Stimulated activated CD4-positive, alpha-beta T cell treated with anti-CD3 and anti-CD28 coated beads, Interleukin-1b, Interleukin-23, amount 100 ng/mL, for 1 hour (primary cell): ENCODE measurements at places on chromosomes 12 and 14.

DNA sequence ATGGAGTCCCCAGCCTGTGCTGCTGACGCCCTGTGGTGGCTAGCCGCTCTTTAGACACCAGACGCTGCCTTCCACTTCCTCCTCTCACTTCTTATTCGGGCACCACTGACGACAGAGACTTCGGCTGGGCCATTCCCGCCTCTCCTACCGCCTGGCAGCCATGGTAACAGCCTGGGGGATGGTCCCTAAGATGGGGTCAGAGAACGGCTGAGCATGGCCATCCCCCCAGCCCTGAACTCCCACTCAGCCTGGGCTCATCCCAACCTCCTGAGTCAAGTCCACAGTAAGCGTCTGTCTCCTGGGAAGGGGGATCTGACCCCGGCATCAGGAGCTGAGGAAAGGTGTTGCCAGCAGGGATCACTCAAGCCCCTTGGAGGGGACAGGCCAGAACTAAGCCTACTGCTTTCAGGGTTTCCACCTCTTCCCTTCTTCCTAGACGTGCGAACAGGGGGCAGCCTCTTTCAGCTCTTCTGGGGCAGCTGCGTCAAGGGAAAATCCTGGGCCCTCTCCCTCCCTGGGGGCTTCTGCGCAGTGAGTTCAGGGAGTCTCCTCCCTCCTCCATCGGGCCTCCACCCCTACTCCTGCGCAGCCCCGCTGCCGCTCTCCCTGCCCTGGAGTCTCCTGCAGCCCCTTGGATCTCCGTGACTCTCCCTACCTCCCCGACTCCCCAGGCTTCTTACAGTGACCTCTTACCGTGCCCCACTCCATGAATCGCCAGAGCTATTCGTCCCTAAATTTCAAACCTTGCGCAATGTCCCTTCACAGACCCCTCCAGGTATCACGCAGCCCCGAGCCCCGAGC is 643 bp upstream of the TAMALIN start:
- DNase-seq, result no peak

- no peak for DNase-seq
Observed at GRCh38 chr12:122544537-122544936, 17.5 kb downstream of the KNTC1 start.

- no peak for DNase-seq
Observed at GRCh38 chr14:34711169-34711568, 3.2 kb downstream of the CFL2 start.

GRCh38 chr14:62099091-62099490 is 336.9 kb downstream of the SNAPC1 start:
- no peak for DNase-seq

DNA sequence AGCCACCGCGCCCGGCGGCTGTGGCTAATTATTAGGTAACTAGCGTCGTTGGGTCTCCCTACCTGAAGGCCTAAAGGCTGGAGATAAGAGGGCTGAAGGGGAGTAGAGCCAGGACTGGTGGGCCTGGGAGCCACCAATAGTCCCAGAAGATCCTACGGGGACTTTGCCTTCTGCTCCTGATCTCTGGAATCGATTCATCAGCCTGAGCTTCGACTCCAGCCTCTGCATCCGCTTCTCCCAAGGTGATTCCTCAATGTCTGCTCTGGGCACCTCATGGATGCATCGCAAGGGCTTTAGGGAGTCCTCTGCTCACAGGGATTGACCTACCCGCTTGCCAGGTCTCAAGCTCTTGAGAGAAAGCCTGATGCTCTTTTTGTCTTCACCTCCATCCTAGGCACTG is 14.7 kb upstream of the KDM2B start:
- no peak for DNase-seq

DNA sequence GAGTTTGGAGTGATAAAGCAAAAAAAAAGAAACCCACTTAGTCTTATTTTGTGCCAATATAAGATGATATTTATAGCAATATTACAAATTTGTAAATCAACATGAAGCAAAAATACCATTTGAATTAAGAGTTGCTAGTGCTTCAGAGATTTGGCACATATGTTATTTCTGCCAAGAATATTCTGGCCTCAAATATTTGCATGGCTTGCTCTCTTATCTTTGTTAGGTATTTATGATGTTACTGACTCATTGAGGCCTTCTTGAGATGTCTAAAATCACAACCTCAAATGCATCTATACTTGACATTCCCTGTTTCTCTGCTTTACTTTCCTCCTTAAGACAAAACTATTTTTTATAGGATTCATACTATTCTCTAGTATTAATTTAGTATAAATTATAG is 301.5 kb downstream of the NELL2 start:
- DNase-seq, result no peak

GRCh38 chr14:51107801-51108200 is 12.9 kb upstream of the TRIM9 start:
- DNase-seq, result no peak

DNA sequence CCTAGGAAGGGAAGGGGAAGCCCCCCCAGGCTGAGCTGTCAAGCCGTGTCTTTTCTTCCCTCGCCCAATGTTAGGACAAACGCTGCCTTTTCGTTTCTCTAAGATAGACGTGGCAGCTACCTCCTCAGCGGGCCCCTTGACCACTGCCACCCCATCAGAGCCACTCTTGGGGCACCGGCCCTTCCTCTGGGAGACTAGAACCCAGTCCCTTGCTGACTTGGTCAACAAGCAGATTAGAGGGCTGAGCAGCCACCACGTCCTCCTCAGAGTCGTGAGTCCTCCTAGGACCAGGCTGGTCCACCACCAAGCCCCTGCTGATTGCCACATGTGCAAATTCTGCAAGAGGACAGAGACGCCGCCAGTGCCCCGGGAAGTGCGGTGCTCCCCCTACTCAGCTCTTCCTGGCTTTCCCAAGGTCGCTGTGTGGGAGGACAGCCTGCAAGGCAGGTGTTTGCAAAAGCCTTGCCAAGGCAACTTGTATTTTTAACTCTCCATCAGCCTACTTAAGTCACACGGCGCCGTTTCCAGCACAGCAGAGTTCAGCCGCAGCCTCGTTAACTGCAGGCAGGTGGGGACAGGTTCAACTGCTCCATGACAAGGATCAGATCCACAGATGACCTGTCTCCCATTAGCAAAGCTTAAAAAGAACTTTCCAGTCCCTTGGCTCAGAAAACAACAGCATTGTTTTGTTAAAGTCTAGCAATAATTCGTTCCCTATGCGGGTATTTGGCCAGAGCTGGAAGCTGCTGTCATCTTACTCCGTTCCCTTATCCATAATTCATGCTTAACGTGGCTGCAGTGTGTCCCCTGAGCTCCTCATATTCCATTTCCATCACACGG is 65.6 kb downstream of the TESC start:
- DNase-seq, result no peak

GRCh38 chr12:92213166-92213565 is 67.5 kb upstream of the BTG1 start:
- no peak for DNase-seq

- no peak for DNase-seq
Observed at GRCh38 chr14:53536446-53536845, 383.3 kb upstream of the DDHD1 start.

- no peak for DNase-seq
Observed at GRCh38 chr14:99481745-99482099, 513 bp downstream of the CCNK start.

GRCh38 chr12:72774023-72774422 is 501.9 kb downstream of the TRHDE start:
- DNase-seq, result no peak

DNA sequence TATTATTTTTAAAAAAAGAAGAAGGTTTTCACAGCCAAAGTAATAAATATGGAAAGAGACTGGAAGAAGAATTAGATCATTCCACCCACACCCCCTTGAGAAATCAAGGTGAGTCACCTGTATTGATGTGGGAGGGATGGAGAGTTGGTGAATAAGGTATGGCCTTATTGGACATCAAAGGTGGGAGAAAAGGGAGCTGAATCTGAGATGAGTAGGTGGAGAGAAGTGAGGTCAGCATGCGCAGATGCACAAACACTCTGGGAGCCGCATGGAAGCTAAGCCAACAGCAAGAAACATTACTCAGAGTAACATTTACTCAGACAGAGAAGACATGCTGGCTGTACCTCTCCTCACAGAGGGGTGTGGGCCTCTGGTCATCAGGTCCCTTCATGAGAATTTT is 113.1 kb upstream of the FOXG1 start:
- DNase-seq, result no peak

GRCh38 chr12:44904321-44904720 is 28.2 kb upstream of the NELL2 start:
- no peak for DNase-seq

DNA sequence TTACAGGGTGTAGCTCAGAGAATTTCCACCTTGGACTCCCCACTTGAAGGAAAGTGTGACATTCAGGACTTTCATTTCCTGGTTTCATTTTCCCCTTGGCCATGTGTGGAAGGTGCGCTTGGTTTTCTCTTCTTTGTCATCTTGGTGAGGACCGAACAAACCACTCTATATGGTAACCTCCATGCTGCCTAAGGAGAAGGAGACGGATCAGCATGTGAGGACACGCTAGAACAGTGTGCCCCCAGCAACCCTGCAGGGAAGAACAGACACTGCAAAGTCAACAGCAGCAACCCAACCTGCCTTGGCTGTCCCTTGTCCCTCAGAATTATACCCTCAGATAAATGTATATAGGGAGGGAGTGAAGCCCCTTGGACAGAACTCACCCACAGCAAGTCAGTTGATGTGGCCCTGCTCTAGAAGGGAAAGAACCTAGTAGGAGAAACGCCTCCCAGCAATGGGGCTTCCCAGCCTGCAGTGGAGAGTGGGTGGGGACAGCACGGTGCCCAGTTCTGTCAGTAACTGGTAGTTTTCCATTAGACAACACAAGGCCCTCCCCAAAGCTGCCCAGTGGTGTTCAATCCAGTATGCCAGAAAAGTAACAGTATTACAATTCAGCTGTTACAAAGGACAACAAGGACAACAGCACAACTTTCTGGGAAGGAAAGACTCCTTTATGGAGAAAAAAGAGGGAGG is 18.9 kb upstream of the COCH start:
- DNase-seq, result no peak

- DNase-seq, result no peak
Observed at GRCh38 chr12:79531518-79531917, 159.2 kb downstream of the PAWR start.

DNA sequence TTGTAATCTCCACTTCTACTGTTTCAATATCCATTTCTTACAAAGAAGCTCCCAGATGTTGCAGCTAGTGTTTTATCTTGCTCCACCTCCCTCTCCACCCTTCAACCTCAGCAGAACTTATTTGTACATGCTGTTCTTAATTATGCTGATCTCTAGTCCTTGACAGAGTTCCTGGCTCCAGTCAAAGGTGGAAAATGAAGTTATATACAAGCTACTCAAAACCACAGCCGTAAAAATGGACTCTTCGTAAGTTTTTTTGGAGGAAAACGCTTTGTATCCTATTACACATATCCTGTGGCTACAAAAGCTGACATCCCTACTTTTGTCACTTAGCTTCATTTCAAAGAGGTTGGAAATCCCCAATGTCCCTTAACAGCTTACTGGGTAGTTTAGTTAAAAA is 1.3 kb downstream of the CLEC1A start:
- DNase-seq, result no peak

GRCh38 chr12:56529656-56530055 is 8.0 kb downstream of the RBMS2 start:
- DNase-seq, result no peak
